Retinal pigment epithelial cell (primary cell): ENCODE measurements at places on chromosomes 2 and 18.

- no peak for DNase-seq
These were observed 69.9 kb downstream of the WDR7 start for GRCh38 chr18:56721031-56721430.

GRCh38 chr2:233142355-233142897 is 82.3 kb downstream of the INPP5D start:
- DNase-seq, result no peak

DNA sequence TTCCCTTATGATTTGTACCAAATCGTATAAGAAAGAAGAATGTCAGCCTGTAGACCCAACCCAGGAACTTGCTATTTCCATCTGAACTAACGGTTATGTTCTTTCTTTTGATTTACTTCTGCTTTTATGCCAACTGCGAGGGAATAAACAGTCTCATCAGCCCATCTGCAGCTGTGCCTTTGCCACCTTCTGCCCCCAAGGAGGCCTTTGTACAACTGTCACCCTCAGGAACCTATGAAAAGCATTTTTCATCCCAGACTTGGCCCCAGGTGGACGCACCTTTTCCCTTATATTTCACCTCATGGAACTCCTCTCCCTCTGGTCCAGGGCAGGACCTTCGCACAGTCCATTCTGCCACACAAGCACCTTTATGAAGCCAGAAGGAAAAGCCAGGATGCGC is 109.8 kb downstream of the AOX1 start:
- no peak for DNase-seq

DNA sequence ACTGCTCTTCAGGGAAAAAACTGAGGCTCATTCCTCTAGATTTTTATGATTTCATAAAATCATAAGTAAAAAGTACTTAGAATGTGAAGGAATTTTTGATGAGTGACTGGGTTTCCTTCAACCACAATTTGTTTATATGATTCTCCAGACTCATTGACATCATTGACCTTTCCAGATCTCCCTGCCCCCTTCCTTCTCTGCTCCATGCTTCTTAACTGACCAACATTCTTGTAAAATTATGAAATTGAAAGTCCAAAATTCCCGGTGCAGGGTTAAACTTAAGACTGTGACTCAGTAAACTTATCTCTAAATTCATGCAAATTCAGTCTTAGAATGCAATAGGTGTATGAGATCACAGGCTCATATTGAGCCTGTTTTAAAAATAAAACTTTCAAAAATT is 648.9 kb downstream of the TDRD15 start:
- peak; percentile 72 for DNase-seq

DNA sequence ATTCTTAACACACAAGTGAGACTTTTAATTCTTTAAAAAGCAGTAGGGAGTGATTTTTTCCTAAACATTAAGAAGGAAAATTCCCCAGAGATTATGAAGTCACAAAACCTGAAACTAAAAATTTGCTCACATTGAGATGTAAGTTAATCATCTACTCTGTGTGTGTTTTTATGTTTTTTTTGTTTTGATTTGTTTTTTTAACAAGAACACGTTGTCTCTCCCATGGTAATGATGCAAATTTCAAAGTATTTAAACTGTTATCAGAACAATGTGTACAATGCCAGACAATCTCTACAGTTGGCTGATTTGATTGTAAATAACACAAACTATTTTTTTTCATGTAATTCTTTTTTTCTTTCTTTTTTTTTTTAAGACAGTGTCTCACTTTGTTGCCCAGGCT is 71.5 kb downstream of the COLEC12 start:
- no peak for DNase-seq

DNA sequence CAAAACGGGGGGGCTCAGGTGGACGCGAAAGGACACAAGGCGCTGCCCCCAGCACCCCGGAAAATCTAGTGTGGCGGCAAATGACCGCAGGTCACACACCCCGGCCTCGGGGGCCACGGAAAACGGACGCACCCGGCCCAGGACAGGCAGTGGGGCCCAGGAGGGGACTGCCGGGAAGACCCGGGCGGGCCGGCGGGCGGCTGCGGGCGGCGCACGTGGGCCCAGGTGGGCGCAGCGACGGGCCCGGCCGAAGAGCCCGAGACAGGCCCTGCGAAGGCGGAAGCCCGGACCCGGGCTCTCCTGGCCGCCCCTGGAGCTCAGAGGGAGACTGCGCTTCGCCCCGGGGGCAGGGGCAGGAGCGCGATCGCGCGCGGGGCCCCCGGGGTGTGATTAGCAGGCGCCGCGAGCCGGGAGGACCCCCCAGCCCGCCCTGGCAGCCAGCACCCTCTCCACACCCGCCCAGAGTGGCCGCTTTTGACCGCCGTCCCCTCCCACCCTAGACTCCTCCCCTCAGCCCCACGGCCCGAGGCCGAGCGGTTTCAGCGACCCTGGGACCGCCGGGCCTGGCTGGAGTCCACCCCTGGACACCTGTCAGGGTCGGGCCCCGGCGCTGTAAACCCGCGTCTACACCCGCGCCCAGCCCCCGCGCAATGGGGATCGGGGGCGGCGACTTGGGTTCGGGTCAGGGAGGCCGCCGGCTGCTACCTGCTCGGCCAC is 773 bp downstream of the MBP start:
- no peak for DNase-seq

- no peak for DNase-seq
These were observed 63.0 kb upstream of the MSH2 start for GRCh38 chr2:47339745-47340541.

GRCh38 chr18:577643-578375 is 2.4 kb upstream of the CETN1 start:
- no peak for DNase-seq

DNA sequence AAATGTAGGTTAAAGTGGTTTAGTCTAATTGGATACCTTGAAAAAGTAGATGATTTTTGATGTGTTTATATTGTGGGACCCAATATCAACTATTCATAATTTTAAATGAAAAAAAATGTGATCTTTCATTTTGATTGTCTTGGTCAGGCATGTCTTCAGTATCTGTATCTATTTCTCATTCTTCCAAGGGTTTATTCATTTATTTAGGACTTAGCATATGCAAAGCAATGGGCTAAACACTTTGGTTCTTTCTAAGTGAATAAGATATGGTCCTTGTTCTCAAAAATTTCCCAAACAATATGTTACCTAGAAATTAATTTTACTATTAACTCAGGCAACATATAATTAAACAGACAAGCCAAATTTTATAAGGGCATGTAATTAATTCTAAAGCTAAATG is 49.1 kb downstream of the CSRNP3 start:
- no peak for DNase-seq

- no peak for DNase-seq
These were observed 227.3 kb upstream of the RAB6C start for GRCh38 chr2:129752176-129752575.

DNA sequence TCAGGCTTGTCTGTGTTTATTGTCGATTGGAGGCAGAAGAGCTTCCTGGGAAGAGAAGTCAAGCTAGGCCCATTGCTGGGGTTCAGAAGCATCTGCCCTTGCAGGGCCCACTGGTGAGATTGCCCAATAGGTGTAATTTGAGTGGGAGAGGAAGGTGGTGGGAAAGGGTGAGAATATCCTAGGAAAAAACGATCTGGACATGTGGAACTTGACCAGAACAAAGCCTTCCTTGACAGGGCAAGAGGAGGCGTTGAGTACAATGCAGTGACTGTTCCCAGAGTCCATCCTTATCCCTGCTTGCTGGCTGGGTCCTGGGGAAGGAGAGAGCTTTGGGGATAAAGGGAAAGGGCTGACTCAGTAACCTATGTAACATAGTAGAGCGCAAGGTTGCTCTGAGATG is 27.1 kb downstream of the NABP1 start:
- no peak for DNase-seq

DNA sequence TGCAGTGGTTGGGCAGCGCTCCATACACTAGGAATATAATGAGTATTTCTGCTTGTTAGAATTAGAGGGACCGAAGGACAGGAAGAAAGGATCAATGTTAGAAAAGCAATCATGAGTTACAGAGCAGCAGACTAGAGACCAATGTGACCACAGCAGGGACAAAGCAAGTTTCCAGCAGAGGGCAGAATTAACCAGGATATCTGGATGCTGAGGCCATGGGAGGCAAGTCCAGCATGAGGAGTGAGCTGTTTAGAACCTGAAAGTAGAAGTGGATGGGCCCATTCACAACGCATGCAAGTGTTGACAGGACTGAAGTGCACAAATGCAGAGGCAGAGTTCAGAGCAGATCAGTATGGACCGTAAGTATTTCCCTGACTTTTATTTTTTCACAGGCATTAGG is 910.4 kb upstream of the GYPC start:
- DNase-seq, result no peak

DNA sequence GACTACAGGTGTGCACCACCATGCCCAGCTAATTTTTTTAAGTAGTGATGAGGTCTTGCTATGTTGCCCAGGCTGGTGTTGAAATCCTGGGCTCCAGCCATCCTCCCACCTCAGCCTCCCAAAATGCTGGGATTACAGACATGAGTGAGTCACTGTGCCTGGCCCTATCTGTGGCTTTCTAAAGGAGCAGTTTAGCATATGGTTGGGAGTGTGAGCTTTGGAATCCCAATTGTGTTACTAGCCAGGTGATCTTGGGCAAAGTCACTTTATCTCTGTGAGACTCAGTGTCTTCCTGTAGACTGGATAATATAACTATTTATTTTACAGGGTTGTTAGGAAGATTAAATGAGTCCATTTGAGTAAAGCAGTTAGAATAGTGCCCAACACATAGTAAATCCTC is 19.8 kb upstream of the SMAD4 start:
- no peak for DNase-seq

- DNase-seq, result no peak
These were observed 85.6 kb upstream of the ST3GAL5 start for GRCh38 chr2:85974390-85974789.

GRCh38 chr2:84878459-84878858 is 2.4 kb downstream of the TRABD2A start:
- DNase-seq, result no peak

DNA sequence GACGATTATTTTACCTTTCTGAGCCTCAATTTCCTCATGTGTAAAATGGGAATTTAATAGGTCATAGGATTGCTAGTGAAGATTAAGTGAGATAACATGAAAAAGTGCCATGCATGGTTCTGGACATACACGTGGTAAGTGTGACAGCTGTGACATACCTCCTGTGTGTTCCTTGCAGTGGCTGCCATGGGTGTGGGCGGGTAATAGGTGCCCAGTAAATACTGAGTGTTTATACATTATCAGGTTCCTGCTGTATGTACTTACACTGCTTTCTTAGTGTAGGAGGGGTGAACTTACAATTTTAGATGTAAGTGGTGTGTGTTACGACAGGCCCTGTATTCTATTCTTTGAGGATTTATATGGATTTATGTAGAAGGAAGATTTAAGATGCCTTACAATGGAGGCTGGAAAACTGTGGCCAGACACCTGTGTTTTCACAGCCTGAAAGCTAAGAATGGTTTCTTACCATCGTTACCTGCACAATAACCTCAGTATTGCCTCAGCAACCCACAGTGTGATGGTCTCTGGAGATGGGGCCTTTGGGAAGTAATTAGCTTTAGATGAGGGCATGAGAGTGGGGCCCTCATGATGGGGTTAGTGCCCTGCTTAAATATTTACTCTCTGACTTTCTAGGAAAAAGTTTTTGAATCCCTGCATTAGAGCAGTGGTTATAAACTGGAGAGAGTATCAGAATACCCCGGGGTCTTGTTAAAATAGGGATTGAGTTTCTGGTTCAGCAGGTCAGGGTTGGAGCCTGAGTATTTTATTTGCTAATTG is 78.1 kb downstream of the ASAP2 start:
- no peak for DNase-seq

DNA sequence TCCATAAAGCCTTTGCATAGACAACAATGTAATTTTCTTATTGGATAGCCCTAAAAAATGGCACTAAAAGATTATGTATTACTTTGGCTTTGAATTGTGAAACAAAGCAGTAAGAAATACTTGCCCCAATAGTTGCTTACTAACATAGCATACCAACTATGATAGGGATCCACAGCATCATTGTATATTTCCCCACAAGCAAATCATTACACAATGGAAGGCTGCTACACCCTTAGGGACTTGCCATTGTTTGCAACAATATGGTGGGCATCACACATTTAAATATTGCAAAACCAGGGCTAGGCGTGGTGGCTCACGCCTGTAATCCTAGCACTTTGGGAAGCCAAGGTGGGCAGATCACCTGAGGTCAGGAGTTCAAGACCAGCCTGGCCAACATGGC is 74.4 kb downstream of the CACNB4 start:
- no peak for DNase-seq

- no peak for DNase-seq
These were observed 26.0 kb upstream of the SP3 start for GRCh38 chr2:173990970-173991819.

- DNase-seq, result no peak
These were observed 22.5 kb upstream of the ACYP2 start for GRCh38 chr2:54092940-54093339.

DNA sequence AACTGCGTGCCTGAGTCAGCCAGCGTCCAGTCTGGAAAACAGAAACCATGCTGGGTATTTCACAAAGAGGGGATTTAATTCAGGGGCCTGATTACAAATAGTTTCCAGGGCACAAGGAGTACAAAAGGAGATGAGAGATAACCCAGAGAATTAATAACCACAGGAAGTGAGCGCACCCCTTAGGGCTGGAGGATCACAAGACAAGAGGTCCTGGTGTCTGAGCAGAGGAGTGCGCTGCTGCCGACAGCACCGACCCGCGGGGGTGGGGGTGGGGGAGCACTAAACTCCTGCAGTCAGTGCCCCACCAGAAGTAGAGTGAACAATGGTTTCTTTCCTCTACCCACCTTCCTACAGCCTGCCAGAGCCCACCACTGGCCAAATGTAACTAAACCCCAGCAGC is 20.8 kb upstream of the MAL start:
- DNase-seq, result no peak

DNA sequence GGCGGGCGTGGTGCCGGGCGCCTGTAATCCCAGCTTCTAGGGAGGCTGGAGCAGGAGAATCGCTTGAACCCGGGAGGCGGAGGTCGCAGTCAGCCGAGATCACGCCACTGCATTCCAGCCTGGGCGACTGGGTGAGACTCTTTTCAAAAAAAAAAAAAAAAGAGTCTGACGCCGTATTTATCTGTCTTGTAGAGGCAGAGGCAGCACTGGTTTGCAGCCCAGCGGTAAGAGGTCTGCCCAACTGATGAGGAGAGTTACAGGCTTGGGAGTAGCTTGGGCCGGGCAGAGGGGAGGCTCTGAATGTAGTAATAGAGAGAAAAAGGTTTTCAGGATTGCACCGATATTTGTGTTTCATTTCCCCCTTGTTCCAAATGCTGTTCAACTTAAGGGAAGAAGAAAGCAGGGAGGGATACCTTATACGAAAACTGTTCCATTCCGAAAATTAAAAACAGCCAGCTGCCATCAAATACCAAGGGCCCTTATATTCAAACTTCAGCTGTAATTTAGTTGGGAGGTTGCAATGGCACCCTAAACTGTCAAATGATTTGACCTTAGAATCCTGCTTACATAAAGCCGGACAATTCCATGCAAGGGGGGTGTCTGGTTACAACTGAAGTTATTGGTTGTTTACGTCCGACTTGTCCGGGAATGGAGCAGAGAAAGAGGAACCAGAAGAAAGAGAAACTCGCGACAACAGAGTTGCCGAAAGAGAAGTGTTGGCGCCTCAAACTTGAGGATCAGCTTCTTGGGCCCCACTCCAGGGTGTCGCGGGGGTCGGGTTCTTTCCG is 9.2 kb upstream of the SP9 start:
- DNase-seq, result no peak

- DNase-seq, result no peak
These were observed 28.7 kb upstream of the SLC25A52 start for GRCh38 chr18:31789409-31789808.

GRCh38 chr2:191691898-191692297 is 14.0 kb downstream of the NABP1 start:
- DNase-seq, result no peak

GRCh38 chr2:168354499-168354898 is 101.6 kb upstream of the CERS6 start:
- no peak for DNase-seq

- DNase-seq, result no peak
These were observed 131.0 kb downstream of the NFATC1 start for GRCh38 chr18:79526468-79527460.
